ENCODE measurements at places on chromosomes 3 and 15.
A peak's percentile ranks its signal among the peaks of the same experiment; 100 is the strongest.

- peak; percentile 27 for DNase-seq
These were observed 238.8 kb upstream of the TLE3 start for GRCh38 chr15:70336425-70337009.

- peak; percentile 95 for DNase-seq
These were observed 44.6 kb downstream of the SH3BP5 start for GRCh38 chr3:15287565-15288330.

- no peak for DNase-seq
These were observed 347.7 kb upstream of the ARPP21 start for GRCh38 chr3:35291471-35292236.

DNA sequence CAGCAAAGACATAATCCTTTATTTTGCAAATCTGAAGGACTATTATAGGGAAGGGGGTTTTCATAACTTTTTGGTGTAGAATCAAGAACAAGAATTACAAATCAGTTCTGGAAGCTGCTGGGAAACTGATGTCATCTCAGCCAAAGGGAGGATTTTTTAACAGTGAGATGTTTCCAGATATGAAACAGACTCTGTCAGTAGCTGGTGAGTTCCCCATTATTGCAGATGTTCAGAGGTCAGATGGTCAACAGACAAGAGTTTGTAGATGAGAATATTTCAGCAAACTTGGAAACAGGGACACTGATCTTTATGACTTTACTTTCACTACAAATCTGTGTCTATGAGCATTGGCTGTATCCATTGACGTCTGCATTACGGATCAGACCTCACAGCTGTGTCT lies 71.9 kb upstream of the LPP start:
- peak; percentile 46 for DNase-seq

GRCh38 chr3:73452729-73453128 lies 172.0 kb downstream of the PDZRN3 start:
- no peak for DNase-seq

Measured in suppressor macrophage (primary cell).